T-helper 1 cell (primary cell): ENCODE measurements at places on chromosomes 1 and 21.

DNA sequence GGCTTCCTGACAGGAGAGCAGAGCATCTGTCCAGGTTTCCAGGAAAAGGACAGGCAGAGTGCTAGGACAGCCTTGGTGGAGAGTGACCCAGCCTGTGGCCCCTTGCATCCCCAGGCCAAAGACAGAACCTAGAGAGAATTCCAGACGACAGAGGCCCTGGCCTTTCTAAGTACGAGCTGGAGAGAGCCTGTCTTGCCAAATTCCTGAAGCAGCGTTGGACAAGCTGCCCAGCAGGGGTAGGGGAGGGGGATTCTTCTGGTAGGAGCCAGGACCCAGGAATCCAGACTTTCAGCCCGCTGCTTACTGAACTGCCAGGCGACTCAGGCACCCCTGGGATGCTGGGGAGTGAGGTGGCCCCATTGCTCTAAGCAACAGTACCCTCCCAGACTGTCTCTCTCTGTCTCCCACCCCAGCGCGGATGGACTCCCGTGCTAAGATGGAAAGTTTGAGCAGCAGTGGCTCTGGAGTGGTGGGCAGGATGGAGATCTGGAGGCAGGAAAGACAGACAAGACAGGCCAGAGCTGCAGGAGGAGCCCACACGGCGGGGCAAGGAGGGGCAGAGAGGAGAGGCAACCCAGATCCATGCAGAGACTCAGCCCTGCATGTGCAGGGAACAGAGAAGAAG lies 8.8 kb upstream of the PEAR1 start:
- no peak for DNase-seq

- no peak for DNase-seq
These were observed 237.3 kb downstream of the S1PR1 start for GRCh38 chr1:101474039-101474665.

DNA sequence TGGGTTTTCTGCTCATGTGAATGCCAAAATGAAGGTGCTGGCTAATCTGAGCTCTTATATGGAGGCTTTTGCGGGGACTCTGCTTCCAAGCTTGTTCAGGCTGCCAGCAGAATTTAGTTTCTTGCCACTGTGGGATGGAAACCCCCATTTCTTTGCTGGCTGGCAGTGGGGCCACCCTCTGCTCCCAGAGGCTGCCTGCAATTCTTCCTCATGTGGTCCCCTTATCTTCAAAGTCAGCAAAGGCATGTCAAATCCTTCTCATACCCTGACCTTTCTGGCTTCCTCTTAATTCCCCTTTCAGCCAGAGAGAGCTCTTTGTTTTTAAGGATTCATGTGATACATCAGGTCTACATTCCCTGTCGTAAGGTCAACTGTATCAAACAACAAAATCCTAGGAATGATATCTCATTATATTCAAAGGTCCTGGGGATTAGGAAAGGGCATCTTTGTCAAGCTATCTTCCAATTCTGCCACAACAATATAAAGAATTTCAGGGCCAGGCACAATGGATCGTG lies 5.2 kb upstream of the GPR161 start:
- no peak for DNase-seq

DNA sequence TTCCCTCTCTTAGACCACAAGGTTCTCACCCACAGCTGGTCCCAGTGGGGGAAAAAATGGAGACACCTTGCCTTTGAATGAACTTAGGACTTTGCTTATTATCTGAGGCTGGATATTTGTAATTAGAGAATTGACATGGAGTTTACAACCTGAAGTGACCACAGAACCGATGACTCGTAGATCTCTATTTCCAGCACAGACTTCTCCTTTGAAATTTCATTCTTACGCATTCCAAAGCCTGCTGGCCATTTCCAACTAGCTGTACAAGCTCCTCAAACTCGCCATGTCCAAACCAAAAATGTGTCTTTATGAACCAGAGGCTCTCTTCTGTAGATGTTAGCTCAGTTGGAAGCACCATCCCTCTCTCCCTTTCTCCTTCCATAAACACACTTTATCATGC lies 12.0 kb downstream of the RAB7B start:
- DNase-seq = no peak

GRCh38 chr1:72281637-72282270 lies 585 bp downstream of the NEGR1 start:
- DNase-seq = no peak

- no peak for DNase-seq
These were observed 112.7 kb downstream of the FGGY start for GRCh38 chr1:59409549-59409948.

- peak; percentile 11 for DNase-seq
These were observed 596 bp downstream of the TOR3A start for GRCh38 chr1:179082333-179082998.

DNA sequence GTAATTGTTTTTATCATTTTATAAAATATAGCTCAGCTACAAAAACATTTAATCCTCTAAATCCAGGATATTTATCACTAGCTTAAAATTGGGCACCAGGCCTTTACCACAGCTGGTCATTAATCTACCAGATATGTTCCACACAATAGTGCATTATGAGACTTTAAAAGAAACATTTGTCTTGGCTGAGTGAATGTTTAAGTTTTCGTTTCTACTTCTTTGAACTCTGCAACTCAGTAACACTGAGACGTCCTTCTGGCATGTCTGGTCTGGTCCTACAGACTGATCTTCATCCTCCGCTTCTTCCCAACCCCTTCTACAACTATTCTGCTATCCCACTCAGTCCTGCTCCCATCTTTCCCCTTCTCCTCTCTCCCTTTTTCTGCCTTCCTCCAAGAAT lies 296.2 kb downstream of the NEGR1 start:
- no peak for DNase-seq

GRCh38 chr1:230230948-230231773 lies 164.1 kb downstream of the GALNT2 start:
- DNase-seq = no peak

- DNase-seq = no peak
These were observed 18.3 kb downstream of the IFI44 start for GRCh38 chr1:78667939-78668338.

DNA sequence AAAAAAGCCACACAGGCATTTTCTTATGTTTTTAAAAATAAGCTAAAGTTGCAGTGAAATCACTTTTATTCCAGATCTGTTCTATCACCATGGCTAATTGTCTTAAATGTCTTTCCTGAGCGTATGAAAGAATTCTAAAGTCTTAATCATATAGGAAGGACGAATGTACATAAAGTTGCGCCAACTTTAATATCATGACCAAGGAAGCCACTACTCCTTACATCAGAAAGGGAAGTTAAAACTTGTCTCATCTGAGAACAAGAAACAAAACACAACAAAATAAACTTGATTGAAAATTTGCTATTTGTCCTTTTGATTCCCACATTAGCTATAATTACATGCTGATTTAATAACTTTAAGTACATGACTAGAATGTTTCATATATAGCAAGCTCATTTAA lies 26.5 kb downstream of the CNIH4 start:
- DNase-seq = no peak

DNA sequence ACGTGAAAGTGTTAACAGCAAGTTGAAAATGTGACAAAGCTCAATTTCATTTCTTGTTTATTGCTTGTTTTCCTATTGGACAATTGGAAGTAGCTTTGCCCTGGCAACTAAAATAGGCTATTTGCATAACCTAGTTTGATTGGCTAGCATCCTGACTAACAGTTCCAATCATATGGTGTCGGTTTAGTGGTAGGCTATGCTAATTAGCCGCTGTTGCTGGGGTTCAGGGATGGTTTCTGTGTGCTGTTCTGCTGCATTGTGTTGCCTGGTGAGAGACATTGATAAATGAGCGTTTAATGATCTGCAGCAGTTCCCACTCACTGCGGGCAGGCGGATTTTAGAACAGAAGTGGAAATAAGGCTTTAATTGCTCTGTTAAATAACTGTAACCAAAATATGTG lies 68.5 kb downstream of the DYRK1A start:
- peak; percentile 25 for DNase-seq

- no peak for DNase-seq
These were observed 89.9 kb upstream of the ARTN start for GRCh38 chr1:43843684-43844083.

GRCh38 chr1:95364546-95364945 lies 130.5 kb downstream of the RWDD3 start:
- no peak for DNase-seq

GRCh38 chr1:43256675-43257570 lies 12.9 kb upstream of the TMEM125 start:
- DNase-seq = no peak

- peak; percentile 62 for DNase-seq
These were observed 8.7 kb downstream of the UBE2G2 start for GRCh38 chr21:44792702-44793591.

- DNase-seq = no peak
These were observed 93.2 kb upstream of the HNRNPU start for GRCh38 chr1:244957525-244957924.

DNA sequence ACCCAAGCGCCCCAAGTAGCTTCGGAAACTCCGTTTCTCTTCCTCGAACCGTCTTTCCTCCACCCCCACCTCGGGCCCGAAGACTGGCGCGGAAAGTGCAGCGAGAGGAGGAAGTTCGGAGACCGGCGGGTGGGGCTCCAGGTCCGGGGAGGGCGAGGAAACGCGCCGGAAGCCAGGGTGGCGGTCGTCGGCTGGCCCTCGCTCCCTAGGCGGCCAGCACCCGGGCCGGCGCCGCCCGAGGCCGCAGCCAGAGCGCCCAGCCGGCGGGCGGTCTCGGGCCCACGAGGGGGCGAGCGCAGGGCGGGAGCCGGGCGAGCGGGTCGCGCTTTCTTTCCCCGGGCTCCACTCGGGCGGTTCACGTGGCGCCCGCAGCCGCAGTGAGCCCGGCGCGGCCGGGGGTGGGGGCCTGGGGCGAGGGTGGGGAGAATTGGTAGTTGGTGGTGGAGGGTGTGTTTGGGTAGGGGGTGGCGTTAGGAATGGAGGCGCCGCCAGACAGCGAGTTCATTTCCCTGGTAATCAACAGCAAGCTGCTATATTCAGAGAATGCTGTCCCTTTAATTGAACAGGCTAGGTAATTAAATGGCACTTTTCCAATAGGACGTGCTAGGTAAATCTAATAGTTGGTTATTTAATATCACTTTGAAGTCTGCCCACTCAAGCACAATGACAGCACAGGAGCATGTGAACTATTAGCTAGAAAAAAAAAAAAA lies 6.7 kb downstream of the LMO4 start:
- DNase-seq = peak; percentile 59

DNA sequence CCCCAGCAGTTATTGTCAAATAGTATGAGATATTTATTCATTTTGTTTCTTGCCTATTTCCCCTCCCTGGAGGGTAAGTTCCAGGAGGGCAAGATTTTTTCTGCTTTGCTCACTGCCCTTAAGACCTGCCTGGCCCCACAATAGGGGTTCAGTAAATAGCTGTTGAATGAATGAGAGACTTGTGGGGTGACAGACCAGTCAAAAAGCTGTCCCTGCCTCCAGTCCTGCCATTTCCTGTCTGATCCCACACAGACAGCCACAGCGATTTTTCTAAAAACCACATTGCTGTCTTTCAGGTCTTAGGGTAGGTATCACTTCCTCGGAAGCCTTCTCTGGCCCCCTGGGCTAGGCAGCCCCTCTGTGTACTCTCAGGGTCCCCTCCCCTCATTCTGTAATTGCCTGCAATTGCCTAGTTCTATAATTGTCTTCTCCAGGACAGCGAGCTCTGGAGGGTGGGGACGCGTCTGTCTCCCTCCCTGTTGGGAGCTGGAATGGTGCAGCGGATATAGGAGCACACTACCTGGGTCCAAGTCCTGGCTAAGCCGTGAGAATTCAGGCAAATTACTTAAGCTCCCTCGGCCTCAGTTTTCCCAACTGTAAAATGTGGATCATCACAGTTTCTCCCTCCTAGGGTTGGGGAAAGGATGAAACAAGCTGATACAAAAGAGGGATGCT lies 1.8 kb upstream of the EXTL1 start:
- no peak for DNase-seq

DNA sequence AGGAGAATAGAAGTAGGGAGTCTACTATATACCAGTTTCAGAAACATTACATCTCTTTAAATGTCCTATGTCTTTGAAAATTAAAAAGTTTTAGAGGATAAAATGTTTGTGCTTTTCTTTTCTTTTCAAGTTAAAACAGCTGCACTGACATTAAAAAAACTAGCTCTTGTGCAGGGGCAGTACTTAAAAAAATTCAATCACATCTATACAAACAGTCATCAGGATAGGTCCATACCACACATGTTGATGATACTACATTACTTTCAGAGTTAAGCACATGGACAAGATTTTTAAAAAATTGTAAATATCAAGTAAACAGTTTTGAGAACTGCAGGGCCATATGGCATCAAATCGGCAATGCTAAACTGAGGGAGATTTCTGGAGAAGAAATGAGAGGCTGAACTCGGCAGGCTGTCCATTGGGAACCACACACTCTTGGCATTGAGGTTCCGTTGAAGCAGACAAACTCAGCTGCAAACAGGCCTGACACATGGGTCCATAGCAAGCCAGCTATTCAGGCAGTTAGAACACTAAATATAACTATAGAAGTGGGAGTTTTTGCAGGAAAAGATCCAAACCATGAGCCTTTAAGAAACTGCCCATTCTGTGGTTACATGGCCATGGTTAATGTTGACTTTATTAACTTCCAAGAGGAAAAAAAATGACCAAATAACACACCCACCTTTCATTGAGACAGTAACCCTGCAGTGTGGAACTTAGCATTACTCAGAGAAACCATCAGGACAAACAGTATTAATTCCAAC lies 84.5 kb upstream of the BCL10 start:
- no peak for DNase-seq

GRCh38 chr1:24963943-24964693 lies 34.0 kb upstream of the RUNX3 start:
- DNase-seq = no peak

DNA sequence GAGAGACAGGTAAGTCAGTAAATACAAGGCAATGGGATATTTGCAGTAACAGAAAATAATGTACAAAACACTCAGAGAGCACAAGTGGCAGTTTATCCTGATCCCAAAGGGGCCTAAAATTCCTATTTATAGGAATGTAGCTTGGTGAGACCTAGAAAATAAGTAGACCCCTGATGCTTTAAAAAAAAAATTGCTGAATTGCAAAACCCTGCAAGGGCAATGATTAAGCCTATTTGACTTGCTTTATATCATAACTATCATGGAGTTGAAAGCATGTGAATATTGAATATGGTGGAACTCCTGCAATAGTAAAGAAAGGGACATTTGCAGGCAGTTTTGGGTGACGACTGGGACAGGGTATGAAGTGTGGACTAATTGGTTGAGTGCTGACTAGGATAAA lies 101.9 kb upstream of the C1orf21 start:
- no peak for DNase-seq

- DNase-seq = no peak
These were observed 17.3 kb upstream of the C1orf159 start for GRCh38 chr1:1132956-1133750.
